ENCODE measurements at places on chromosomes 11 and 22.

DNA sequence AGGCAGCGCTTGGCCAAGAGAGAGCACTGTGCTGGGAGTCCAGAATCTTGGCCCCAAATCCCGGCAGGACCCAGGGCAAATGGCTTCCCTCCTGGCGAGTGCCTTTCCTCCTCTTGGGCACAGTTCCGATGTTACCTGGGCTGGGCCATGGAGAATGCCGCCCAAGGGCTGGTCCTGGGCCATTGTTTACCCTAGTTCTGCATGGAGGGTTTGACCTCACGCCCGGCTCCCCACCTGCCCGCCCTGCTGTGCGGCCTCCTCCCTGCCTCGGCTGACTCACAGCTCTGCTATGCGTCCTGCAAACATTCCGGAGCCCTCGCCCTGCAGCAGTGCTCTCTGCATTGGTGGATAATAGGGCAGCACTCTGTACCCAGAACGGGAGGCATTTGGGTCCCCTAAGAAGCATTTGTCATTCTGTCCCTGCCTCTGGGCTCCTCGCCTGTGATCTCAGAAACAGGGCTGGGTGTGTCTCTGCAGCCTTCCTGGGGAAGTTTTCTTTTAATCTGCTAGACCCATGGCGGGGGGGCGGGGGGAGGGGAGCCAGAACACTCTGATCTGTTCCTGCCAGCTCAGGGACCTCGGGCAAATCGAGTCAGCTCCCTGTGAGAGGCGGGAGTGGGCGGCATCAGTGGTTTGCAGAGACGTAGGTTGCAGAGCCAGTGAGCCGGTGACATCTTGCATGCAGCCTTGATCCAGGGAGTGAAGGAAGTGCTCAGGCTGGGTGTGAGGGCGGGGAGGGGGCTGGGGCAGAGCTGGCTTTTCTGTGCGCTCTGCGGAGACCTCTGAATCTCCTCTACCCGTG, 32.9 kb upstream of the SMIM38 start:
- DNase-seq = peak; percentile 62

DNA sequence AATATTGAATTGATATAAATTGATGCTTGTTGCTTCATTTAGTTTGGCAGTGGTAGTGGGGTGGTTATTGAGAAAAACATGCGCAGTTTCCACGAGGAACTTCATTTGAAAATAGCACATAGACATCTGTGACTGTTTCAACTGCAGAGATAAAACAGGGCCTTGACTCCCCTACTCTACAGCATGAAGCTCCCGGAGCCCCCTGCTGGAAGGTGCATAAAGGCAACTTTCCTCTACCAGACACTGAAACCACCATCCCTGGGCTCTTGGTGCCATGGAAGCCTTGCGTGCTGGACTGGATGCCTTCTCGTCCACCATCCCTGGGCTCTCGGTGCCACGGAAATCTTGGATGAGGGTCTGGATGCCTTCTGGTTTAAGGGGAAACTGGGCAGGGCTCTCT, 195.9 kb downstream of the CSNK2A3 start:
- DNase-seq = no peak

GRCh38 chr11:69171476-69172240, 15.9 kb downstream of the SMIM38 start:
- no peak for DNase-seq

GRCh38 chr11:110808248-110808647, 96.0 kb upstream of the ARHGAP20 start:
- DNase-seq = no peak

DNA sequence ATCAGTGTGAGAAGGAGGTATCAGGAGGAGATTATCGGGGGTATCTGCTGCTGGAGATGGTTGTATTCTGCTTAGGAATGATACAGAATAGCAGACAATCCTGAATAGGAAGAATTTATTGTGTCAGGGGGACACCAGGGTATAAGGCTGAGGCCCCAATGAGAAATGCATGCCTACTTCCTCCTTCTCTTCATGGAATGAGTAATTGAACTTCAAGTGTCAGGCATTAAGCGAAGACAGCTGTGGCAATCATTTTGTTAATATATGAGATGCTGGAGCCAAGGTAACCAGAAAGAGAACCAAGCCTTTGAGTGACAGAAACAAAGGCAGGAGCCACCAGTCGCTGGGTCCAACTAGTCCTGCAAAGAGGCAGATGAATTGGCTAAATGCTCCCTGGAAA, 49.1 kb downstream of the KIRREL3 start:
- DNase-seq = no peak

DNA sequence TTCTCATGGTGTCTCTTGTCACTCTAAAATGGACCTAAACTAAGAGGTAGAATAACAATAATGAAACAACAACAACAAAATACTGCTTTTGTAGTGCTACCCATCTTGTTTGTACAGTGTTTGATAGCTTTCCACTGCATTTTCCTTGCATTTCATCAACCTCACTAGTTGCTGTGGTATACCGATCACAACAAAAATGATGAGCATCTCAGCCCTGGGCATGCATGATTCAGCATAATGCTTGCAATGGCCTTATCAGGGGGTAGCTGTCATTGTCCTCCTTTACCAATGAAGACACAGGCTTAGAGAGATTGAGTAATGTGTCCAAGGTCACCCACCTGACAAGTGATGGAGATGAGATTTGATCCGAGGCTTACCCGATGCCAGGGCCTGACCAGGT, 682.5 kb downstream of the NTM start:
- no peak for DNase-seq

DNA sequence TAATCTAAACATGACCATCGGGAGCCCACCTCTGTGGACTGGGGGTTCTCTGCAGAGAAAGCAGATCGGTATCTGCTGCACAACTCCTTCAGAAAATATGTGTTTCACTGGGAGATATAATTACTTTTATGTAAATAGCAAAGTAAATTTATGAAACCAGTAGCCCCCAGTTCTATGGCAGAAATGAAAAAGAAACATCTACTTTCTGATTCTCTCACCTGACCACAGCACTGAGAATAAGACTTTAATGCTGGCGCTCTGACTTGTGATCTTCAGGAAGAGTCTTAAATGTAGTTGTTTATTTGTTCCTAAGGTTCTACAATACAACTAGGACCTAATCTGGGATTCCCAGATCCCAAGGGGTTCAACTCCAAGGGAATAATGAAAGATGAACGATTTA, 518.0 kb downstream of the DLG2 start:
- no peak for DNase-seq

GRCh38 chr11:34976496-34977088, 60.2 kb downstream of the PDHX start:
- DNase-seq = no peak

DNA sequence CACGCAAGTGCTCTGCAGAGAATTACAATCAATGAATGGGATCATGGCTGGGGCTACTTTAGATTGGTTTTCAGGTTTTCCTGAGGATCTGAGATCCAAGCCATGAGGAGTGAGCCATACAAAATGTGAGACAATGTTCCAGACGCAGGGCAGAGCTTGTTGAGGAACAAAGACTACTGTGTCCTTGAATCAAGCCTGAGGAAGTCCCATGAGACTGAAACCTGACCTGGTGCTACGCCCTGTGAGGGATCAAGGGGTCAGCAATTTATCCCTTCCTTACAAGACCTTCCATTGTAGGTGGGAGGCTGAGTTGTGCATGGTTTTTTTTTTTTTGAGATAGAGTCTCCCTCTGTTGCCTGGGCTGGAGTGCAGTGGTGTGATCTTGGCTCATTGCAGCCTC, 2.1 kb downstream of the INCENP start:
- DNase-seq = no peak

- no peak for DNase-seq
Observed at GRCh38 chr22:46902998-46903916, 140.8 kb downstream of the TBC1D22A start.

DNA sequence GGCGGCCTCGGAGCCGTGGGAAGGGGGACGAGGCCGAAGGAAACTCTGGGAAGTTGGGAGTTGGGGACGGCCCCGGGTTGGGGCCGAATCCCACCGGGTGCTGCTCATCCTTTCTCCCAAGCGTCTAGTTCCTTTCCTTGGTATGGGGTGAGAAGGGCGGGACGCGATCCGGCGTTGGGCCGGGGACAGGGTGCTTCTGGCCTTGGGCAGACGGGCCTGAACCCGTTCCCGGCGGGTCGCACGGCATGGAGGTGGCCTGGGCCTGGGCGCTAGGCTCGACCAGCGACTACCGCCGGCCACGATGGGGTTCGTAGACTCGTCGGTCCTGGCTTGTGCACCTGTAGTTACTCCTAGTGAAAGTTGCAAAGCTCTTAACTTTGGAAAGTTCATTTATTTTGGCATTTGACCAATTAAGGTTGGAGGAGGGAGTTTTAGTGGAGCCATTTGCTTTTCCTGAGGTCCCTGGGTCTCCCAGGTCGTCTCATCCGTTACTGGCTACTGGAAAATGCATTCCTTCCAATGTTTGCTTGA, 1.0 kb downstream of the SYT9 start:
- DNase-seq = no peak

GRCh38 chr11:60121264-60121663, 32.8 kb downstream of the MS4A2 start:
- DNase-seq = no peak

GRCh38 chr22:19167106-19167869, 11.2 kb downstream of the SLC25A1 start:
- DNase-seq = no peak

GRCh38 chr11:2318707-2319106, 16.9 kb downstream of the TSPAN32 start:
- DNase-seq = no peak

DNA sequence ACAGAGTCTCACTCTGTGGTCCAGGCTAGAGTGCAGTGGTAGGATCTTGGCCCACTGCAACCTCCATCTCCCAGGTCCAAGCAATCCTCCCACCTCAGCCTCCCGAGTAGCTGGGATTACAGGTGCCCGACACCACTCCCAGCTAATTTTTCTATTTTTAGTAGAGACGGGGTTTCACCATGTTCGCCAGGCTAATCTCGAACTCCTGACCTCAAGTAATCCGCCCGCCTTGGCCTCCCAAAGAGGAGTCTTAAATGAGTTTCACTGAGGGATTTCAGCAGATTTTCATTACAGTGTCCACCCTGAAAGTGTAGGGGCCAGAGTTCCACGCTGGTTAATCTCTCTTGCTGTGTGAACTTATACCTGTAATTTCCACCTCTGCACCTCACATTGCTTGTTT, 412 bp upstream of the RPS3 start:
- DNase-seq = no peak

- no peak for DNase-seq
Observed at GRCh38 chr11:70505331-70505731, 107.0 kb downstream of the CTTN start.

DNA sequence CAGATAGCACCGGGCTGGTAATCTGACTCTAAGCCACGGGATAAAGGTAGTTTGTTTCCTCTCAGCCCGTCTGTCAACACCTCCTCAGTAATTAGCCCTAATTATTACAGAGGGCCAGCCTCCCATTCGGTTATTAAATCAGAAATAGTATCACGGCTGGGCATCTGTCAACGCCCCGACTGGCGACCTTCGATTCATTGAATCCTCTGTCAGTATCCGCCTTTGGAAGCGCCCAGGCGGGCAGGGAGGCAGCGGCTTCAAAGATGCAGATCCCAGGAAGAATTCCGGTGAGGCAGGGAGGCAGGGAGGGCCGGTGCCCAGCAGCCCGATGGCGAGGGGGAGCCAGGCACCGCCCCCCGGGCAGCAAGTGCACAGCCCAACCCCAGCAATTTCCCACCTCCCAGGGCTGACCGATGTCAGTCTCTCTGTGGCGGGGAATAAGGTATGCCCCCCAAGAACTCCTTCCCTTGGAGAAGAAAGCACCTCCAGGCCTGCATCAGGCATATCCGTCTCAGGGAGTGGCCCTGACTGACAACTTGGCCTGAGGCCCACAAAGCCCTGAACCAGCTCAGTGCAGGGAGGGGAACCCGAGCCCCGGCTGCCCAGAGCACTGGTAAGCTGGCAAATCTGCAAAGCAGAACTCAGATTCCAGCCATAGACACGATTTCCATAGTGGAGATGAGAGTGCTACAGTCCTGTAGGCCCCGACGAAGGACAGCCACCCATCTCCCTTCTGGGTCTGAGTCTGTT, 11.4 kb downstream of the GNB1L start:
- no peak for DNase-seq

DNA sequence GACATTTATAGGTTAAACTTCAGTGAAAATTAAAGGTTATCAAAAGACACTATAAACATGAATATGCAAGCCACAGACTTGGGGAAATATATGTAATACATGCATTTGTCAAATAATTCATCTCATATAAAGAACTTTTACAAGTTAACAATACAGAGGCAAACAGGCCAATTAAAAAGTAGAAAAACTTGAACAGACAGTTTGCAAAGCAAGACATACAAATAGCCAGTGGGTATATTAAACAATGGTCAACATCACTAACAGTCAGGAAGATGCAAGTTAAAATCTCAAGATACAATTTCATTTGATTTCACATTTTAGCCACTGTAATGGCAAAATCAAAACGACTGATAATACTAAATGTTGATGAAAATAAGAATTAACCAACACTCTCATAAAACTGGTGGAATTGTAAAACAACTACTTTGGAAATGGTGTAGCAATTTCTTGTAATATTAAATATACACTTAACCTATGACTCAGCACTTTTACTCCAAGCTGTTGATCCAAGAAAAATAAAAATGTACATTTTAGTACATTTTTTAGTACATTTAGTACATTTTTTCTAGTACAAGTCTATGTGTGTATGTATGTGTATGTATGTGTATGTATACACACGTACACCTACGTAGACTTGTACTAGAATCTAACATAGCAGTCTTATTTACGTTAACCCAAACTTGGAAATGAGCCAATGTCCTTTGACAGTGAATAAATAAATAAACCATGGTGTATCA, 62.8 kb downstream of the LRRC74B start:
- DNase-seq = no peak

- DNase-seq = no peak
Observed at GRCh38 chr11:47051217-47051616, 114.7 kb downstream of the CSTPP1 start.

GRCh38 chr11:1831338-1832210, 3.2 kb upstream of the SYT8 start:
- DNase-seq = no peak

GRCh38 chr11:133829566-133829965, 15.7 kb downstream of the SPATA19 start:
- no peak for DNase-seq

DNA sequence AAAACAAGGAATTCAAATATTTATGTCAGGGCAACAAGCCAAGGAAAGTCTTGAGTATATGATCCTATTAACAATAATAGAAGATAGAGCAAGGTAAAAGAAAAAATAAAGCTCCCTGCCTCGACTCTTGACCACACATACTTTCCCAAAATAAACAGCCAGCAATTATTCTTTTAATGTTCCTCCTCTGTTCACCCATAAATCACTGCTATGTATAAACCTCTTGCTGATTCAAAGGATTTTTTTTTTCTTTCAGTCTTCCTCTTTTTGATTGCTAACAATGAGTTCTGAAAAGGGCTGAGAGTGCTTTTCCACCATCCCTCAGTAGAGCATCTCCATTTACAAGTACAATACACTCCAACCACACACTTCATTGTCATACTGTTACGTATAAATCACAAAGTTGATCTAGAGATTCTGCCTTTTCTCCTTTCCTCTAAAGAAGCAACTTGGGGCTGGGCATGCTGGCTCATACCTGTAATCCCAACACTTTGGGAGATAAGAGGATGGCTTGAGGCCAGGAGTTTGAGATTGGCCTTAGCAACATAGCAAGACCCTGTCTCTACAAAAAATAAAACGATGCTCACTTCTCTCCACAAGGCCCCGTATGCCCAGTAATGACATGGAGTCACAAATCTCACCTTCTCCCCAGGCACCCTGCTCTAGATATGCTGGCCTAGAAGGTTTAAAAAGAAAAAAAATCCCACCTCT, 24.0 kb downstream of the RAB30 start:
- DNase-seq = no peak

Data from activated CD4-positive, alpha-beta T cell treated with anti-CD3 and anti-CD28 coated beads for 24 hours (primary cell).